Renal cortical epithelial cell (primary cell): ENCODE measurements at places on chromosomes 7 and 10. TPM values are rescaled to one million over a fixed set of nuclear protein-coding genes. Genes with fewer than 3 reads are reported as not detected.
A peak's percentile ranks its signal among the peaks of the same experiment; 100 is the strongest.

DNA sequence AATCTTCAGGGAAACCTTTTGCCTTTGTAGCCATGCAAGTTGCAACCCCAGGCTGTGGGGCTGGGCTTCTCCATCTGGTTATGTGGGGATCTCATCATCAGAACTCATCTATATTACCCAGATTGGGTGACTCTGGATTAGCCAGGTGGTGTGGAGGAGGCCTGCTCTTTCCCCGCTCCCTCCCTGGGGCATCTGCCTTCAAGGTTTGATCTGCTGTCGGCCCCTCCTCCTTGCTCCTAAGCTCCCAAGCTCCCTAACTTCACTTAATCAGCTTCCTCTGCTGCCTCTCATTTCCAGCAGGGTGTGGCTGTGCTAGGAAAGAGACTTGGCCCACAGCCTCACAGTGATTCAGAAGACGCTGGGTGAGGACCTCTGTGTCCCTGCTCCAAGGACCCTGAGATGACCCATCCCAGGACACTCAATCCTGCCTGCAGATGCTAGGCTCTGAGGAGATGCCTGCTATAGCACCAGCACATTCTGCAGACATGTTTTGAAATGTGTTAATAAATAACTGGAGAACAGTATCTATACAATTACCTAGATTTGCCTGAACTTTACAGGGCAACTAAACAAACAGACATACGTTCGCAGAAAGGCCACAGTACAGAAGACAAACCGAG lies 392.1 kb upstream of the PODXL start:
- no peak for DNase-seq

DNA sequence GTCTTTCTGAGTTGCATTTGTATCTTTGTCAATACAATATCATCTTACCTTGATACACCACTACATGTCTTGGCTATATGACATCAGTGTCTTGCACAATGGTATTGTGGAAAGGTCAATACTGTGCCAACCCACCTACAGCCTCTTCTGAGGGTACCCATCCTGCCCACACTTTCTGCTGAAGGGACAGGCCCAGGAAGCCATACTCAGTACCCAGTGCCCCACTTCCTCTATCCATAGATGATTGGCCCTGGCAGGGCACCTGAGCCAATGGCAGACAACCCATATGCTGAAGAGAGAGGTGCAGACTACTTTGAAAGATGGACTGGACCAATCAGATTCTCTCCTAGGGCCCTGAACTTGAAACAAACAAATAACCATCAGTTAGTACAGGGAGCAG lies 152.0 kb upstream of the ADO start:
- DNase-seq, result no peak

DNA sequence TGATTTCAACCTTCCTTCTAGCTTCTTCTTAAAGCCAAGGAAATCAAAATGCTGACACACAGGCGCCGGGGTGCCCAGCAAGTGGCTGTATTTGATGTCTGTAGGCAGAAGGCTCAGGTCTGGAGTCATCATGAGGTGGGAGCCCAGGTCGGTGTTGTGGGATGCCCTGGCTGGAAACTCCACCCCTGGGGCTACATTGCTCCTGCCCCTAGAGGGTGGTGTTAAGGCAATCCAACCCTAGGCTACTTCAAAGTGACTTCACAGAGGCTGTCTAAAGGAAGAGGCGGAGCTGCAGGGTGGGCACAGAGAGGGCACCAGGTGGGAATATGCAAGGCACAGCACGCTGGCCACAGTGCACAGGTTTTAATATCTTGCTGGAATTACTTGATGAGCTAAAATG lies 200.9 kb downstream of the ADAM12 start:
- no peak for DNase-seq

- DNase-seq, result no peak
These were observed 34.6 kb upstream of the PDSS1 start for GRCh38 chr10:26662864-26663263.

- DNase-seq, result no peak
These were observed 7.2 kb downstream of the UPP1 start for GRCh38 chr7:48096273-48096672.

- peak; percentile 46 for DNase-seq
These were observed 303.3 kb downstream of the GPR37 start for GRCh38 chr7:124462249-124462648.

The BTBD16 gene
- total RNA-seq, result 0.45 TPM in 1 of 2 replicates, not detected in the other

The DOCK4 gene
- total RNA-seq, result 24.5 and 50.4 TPM in 2 replicates

The SPDYE2B gene
- total RNA-seq, result not detected in 2 replicates

The LIPA gene
- 50.4 and 78.7 TPM in 2 replicates for total RNA-seq
